ENCODE measurements at places on chromosomes 1 and 21. TPM values are rescaled to one million over a fixed set of nuclear protein-coding genes. Genes with fewer than 3 reads are reported as not detected.

- no peaks in the 10 kb centered on the region for H3K27me3 ChIP-seq
- DNase-seq: no peak
- H3K4me3 ChIP-seq: no peak overlapping the region
- H3K4me1 ChIP-seq: no peaks in the 10 kb centered on the region
- no peaks in the 10 kb centered on the region for H3K36me3 ChIP-seq
These were observed 1145.3 kb upstream of the B3GALT2 start for GRCh38 chr1:194331758-194332157.

DNA sequence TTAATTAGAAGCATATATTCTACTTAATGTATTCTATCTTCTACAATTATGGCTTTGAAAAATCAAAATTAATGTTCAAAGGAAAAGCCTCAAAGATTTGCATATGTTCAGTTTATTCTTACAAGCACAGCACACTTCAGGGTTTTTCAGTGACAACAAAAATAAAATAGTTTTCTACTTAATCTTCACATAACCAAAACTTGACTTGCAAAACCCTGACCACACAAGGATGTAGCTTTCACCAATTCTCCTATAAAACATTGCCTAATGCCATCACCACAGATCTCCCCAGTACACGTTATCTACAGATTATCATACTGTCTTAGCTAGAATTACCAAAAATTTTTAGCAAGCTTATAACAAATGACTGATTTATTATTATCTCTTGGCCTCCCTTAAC, 23.3 kb downstream of the LPAR3 start:
- no peaks in the 10 kb centered on the region for H3K27me3 ChIP-seq
- H3K36me3 ChIP-seq: no peaks in the 10 kb centered on the region

DNA sequence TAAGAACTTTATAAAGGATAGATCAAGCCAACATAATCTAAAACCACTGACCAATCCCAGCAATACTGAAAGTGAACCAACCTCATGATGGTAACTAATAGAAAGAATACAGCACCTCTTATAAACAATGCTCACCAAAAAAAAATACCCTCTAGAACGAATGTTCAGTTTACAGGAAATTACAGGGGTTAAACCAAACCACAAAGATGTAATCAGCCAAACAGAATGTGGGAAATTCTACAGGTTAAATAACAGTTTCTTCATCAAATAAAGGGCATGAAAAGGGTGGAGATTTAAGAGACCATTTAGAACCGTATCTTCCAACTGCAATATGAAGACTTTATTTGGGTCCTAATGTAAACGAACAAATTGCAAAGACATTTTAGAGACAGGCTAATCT, 30.4 kb downstream of the ARID4B start:
- H3K36me3 ChIP-seq: no peaks in the 10 kb centered on the region
- DNase-seq: no peak
- H3K4me3 ChIP-seq: no peak overlapping the region
- peaks cover 4% of the 10 kb centered on the region for H3K4me1 ChIP-seq
- no peak overlapping the region for H3K27ac ChIP-seq

DNA sequence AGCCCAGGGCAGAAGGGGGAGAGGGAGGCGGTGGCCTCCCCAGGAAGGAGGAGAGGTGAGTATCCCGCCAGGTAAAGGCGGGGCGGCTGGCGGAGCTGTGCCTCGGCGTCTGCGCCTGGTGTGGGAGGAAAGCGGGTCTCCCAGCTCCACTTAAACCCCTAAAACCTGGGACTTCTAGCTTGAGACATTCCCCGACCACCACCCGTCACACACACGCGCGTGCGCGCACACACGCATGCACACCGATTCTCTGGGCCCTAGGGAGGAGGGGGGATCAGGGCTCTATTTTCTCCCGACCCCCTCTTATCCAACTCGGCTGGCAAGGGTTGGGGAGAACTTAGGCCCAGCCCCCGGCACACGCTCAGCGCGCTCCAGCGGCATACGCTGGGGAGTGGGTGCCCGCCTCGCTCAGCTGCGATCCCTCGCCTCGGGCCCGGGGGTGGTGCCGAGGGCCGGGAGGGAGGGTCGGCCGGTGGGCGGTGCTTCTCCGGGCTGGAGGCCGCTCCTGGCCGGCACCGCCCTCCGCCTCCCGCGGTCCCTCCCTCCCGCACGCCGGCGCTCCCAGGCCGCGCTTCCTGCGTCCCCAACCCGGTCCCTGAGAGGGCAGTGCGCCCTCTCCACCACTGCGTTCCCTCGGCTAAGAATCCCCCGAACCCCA, at the start of gene TMEM51:
Gene TMEM51 (plus strand): TSS at position 564 of the 658 bp plus-strand sequence. CDS start 61,341 bp downstream, outside the sequence.
- no peaks in the 10 kb centered on the region for H3K27me3 ChIP-seq
- no peaks in the 10 kb centered on the region for H3K36me3 ChIP-seq
- peak within 1 kb of the TSS; percentile 55 for H3K4me3 ChIP-seq
- peak within 1 kb of the TSS; percentile 84 for H3K27ac ChIP-seq
- peaks cover 21% of the 10 kb centered on the region for H3K4me1 ChIP-seq

- H3K4me1 ChIP-seq: peaks cover 18% of the 10 kb centered on the region
- H3K4me3 ChIP-seq: peak overlapping the region; percentile 68
- no peaks in the 10 kb centered on the region for H3K27me3 ChIP-seq
- no peaks in the 10 kb centered on the region for H3K36me3 ChIP-seq
- peak overlapping the region; percentile 87 for H3K27ac ChIP-seq
These were observed 380 bp downstream of the COL18A1 start for GRCh38 chr21:45405271-45405818.

- no peak overlapping the region for H3K4me3 ChIP-seq
- DNase-seq: no peak
- H3K27ac ChIP-seq: peak overlapping the region; percentile 5
- peaks cover 10% of the 10 kb centered on the region for H3K4me1 ChIP-seq
- no peaks in the 10 kb centered on the region for H3K36me3 ChIP-seq
These were observed 17.3 kb downstream of the LAMC1 start for GRCh38 chr1:183040547-183040971.

GRCh38 chr1:119506941-119507340, at the start of gene HSD3B1:
Gene HSD3B1, plus strand, starts transcription at chr1:119507210. Its CDS starts 267 bp downstream, at chr1:119507477.
- H3K4me1 ChIP-seq: no peaks in the 10 kb centered on the region
- DNase-seq: no peak
- H3K27me3 ChIP-seq: no peaks in the 10 kb centered on the region

DNA sequence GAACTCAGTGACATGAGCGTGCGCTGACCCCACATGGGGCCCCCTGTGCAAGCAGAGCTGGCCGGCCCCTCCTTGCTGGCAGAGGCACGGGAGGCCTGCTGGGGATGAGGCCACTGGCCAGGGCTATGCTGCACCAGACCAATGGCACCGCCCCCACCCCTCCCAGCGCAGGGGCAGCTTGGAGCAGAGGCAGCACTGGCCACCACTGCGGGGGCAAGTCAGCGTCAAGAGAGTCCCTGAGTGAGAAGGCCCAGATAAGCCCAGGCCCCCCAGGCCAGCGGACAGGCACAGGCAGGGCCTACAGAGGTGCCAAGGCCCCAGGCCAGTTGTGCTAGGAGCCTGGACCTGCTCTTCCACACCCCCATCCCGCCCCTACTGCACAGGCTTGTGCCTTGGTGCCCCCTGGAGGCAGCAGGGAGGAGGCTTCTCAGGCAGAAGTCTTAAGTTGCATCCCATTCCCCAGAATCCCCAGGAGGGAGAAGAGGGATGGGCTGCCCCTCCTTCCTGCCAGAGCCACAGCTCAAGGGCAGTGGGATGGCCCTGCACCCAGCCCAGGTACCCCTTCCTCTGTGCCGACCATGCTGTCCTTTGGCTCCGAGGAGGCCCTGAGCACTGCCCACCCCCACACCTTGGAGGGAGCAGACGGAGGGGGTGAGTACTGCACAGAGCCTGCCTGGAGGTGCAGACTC, 35.8 kb downstream of the EPHX1 start:
- H3K4me3 ChIP-seq: no peak overlapping the region
- H3K27me3 ChIP-seq: no peaks in the 10 kb centered on the region
- peak; percentile 82 for DNase-seq
- peak overlapping the region; percentile 50 for H3K27ac ChIP-seq
- peaks cover 12% of the 10 kb centered on the region for H3K4me1 ChIP-seq

- peaks cover 4% of the 10 kb centered on the region for H3K4me1 ChIP-seq
- DNase-seq: no peak
- peak overlapping the region; percentile 96 for H3K4me3 ChIP-seq
- H3K27ac ChIP-seq: no peak overlapping the region
These were observed 878 bp downstream of the SMG7 start for GRCh38 chr1:183473217-183473536.

GRCh38 chr1:212553676-212554075, 54.9 kb upstream of the ATF3 start:
- DNase-seq: no peak
- H3K27me3 ChIP-seq: no peaks in the 10 kb centered on the region
- H3K27ac ChIP-seq: no peak overlapping the region
- H3K4me3 ChIP-seq: no peak overlapping the region
- H3K4me1 ChIP-seq: peaks cover 3% of the 10 kb centered on the region

DNA sequence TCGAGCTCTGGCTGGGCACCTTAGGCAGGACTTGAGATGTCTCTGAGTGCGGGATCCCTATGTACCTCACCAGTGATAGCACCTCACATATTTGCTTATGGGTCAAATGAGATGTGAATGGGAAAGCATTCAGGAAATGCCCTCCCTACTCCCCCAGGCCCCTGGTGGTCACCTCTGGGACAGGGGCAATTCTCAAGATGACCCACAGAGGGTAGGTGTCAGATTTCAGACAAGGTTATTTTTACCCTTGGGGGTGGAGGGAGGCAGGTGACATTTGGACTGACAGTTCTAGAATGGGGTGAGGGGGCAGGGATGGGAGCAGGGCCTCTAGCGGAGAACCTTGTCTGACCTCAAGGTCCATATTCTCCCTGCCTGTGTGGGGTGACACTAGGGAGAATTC, 27.1 kb downstream of the ACOT11 start:
- no peaks in the 10 kb centered on the region for H3K27me3 ChIP-seq
- H3K36me3 ChIP-seq: no peaks in the 10 kb centered on the region
- no peak overlapping the region for H3K4me3 ChIP-seq
- H3K4me1 ChIP-seq: peaks cover 5% of the 10 kb centered on the region

- H3K4me1 ChIP-seq: peaks cover 1% of the 10 kb centered on the region
- no peaks in the 10 kb centered on the region for H3K27me3 ChIP-seq
- H3K27ac ChIP-seq: no peak overlapping the region
- DNase-seq: no peak
- no peaks in the 10 kb centered on the region for H3K36me3 ChIP-seq
These were observed 12.4 kb upstream of the ATP1A1 start for GRCh38 chr1:116360429-116361173.

DNA sequence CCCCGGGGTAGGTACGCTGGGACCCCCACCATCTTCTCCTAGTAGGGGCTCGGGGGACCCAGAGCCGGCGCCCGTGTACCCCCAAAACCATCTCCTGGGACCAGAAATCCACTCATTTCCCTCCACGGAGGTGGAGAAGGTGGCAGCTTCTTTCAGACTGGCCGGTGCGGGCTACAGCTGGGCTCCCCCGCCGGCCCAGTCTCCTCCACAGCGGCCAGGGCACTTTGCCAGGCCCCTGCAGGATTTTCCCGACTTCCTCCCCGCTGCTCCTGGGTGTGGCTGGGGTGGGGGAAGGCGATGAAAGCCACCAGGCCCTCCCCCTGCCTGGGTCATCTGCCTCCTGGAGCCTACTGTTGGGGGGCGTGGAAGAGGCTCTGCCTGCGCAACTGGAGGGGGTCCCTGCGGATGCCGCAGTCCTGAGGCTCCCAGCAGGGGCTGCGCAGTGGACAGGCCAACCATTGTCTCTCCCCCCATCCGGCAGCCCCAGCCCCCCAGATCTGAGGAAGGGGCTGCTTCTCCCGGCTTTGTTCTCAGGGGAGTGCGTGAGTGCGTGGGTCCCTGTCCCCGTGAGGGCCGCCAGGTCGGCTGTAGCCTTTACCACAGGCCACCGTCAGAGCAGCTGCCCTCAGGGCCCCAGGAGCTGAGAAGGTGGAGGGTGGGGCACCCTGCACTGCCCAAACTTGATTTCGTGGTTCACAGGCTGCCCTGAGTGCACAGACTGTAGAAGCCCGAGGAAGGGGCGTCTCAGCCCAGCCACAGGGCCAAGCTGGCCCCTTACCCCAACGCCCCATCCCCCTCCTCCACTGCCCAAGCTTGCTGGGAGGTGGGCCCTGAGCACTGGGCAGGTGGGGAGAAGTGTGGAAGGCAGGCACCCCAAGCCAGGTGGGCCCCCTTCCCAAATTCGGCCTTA, 1.3 kb downstream of the AGRN start:
- peak; percentile 55 for DNase-seq
- no peaks in the 10 kb centered on the region for H3K4me1 ChIP-seq
- H3K4me3 ChIP-seq: peak overlapping the region; percentile 64
- no peak overlapping the region for H3K27ac ChIP-seq
- H3K36me3 ChIP-seq: no peaks in the 10 kb centered on the region

- no peaks in the 10 kb centered on the region for H3K4me1 ChIP-seq
- H3K4me3 ChIP-seq: no peak overlapping the region
- H3K36me3 ChIP-seq: no peaks in the 10 kb centered on the region
- H3K27ac ChIP-seq: no peak overlapping the region
- H3K27me3 ChIP-seq: no peaks in the 10 kb centered on the region
These were observed 35.0 kb downstream of the MORN1 start for GRCh38 chr1:2356401-2356800.

DNA sequence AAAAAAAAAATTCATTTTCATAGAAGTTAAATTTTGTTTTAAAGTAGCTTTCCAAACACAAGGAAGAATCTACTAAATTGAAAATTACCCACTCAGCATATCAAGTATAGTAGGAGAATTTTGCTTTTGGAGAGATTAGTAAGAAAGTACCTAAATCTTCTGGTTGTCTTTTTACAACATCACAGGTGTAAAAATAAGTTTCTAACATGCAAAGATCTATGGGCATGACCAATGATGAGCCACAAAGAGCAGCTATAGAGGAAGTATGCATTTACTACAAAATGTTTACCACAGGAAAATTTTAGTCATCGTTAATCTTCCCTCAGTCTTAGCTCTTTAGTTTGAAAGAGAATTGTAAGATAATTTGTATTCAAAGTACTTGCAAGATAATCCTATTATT, 28.1 kb downstream of the ANGPTL3 start:
- H3K4me3 ChIP-seq: no peak overlapping the region
- H3K27ac ChIP-seq: no peak overlapping the region
- H3K4me1 ChIP-seq: no peaks in the 10 kb centered on the region
- no peaks in the 10 kb centered on the region for H3K27me3 ChIP-seq
- H3K36me3 ChIP-seq: no peaks in the 10 kb centered on the region

- H3K27ac ChIP-seq: no peak overlapping the region
- no peak for DNase-seq
- H3K27me3 ChIP-seq: no peaks in the 10 kb centered on the region
- no peaks in the 10 kb centered on the region for H3K36me3 ChIP-seq
- no peak overlapping the region for H3K4me3 ChIP-seq
- no peaks in the 10 kb centered on the region for H3K4me1 ChIP-seq
These were observed 163.2 kb upstream of the NBPF11 start for GRCh38 chr1:148315071-148315811.

DNA sequence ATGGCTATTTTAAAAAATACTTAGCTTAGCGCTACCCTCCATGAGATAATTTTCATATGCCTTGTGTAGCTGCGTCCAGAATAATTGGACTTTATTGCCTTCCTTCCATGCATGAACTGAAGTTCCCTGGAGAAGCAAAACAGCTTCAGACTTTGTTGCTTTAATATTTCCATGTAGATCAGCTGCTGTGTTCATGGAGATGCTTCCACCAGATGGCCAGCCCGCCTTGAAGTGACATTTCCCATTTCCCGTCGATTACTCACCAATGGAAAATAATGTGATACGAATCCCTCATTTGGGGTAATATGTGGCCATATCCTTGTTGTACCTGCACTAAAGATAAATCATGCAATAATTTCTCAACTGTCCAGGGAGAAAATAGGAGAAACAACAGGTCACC, 47.4 kb upstream of the CLDN14 start:
- H3K4me3 ChIP-seq: no peak overlapping the region
- no peaks in the 10 kb centered on the region for H3K27me3 ChIP-seq
- no peaks in the 10 kb centered on the region for H3K4me1 ChIP-seq
- H3K27ac ChIP-seq: no peak overlapping the region
- no peak for DNase-seq
- no peaks in the 10 kb centered on the region for H3K36me3 ChIP-seq

Gene DCLRE1B
- 3.6 TPM for polyA plus RNA-seq

Gene LCK
- 2.8 TPM for polyA plus RNA-seq

Gene BARHL2
- not detected for polyA plus RNA-seq

Gene RBP7
- 53.4 TPM for polyA plus RNA-seq

Gene SPATA21
- polyA plus RNA-seq: not detected

Gene CLCA1
- polyA plus RNA-seq: not detected

Gene PGLYRP4
- not detected for polyA plus RNA-seq

Gene BLZF1
- 9.2 TPM for polyA plus RNA-seq

Gene CFAP107
- polyA plus RNA-seq: not detected

Gene A3GALT2
- polyA plus RNA-seq: not detected
